ENCODE measurements at places on chromosomes 2 and 18.
A peak's percentile ranks its signal among the peaks of the same experiment; 100 is the strongest.

DNA sequence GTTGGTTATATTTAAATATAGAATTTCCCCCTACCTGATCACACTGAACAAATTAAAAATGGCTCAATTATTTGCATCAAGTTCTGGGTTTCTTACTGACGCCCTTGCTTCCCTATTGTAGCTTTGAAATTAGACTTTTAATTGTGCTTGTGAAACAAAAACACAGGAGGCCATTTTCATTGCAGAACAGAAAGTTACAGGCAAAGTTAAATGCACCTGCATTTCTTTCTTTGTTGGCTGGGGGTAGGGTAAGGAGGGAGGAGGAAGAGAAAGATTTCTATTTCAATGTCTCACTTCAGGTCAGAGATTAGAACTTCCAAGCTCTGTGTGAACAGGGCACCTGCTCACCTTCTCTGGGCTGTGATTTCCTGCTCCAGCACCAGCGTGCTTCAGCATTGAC lies 199.6 kb downstream of the BCL11A start:
- DNase-seq = no peak

GRCh38 chr2:46824611-46825010 lies 91.0 kb downstream of the MCFD2 start:
- DNase-seq = no peak

DNA sequence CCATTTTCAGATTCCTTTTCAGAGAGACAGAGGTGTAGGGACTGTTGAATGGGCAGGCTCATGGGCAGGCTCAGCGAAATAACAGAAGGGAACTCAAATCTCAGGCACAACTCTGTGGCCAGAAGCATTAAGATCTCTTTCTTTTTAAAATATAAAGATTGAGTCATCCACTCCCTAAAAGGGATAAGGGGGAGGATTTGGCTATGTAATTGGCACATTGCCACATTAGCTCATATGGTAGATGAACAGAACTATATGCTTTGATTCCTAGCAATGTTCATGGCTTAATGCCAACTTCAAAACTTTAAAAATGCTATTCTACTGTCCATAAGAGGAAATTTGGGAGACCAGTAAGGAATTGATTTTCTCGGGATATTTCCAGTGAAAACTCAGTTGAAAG lies 53.8 kb upstream of the SLC5A7 start:
- no peak for DNase-seq

DNA sequence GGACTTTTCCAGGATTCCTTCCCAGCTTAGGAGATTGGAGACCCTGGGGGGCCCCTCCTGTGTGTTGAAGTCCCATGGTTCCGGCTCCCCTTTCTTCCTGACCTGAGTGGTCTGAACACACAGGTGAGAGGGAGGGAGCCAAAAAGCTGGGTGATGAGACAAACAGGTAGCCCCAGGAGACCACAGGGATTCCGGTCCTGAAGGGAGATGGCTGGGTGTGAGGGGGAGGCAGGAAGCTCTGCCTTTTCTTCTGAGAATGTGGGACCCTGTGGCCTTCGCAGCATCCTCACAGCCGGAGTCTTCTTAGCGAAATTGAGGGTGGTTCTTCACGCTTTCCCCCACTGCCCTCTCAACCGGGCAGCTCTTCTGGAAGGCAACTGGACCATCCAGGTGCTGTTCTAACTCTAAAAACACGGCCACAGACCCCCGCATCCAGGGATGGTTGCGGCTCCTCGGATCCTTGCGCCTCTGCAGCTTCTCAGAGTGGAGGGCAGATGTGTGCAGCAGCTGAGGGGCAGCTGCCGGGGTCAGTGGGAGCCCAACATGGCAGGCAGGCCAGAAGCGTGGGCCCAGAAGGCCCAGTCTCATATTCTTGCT lies 4.4 kb downstream of the SLC66A3 start:
- no peak for DNase-seq

GRCh38 chr2:39664888-39665591 lies 677 bp upstream of the TMEM178A start:
- peak; percentile 85 for DNase-seq

- no peak for DNase-seq
Measured at GRCh38 chr18:58297198-58297597, 253.2 kb downstream of the NEDD4L start.

- no peak for DNase-seq
Measured at GRCh38 chr2:141933226-141933625, 197.6 kb downstream of the LRP1B start.

Data from retina (tissue), 1 donor.